Central memory CD8-positive, alpha-beta T cell (primary cell): ENCODE measurements at places on chromosomes 1 and 21.

- DNase-seq: no peak
Observed at GRCh38 chr21:26965907-26966581, 844 bp downstream of the ADAMTS5 start.

DNA sequence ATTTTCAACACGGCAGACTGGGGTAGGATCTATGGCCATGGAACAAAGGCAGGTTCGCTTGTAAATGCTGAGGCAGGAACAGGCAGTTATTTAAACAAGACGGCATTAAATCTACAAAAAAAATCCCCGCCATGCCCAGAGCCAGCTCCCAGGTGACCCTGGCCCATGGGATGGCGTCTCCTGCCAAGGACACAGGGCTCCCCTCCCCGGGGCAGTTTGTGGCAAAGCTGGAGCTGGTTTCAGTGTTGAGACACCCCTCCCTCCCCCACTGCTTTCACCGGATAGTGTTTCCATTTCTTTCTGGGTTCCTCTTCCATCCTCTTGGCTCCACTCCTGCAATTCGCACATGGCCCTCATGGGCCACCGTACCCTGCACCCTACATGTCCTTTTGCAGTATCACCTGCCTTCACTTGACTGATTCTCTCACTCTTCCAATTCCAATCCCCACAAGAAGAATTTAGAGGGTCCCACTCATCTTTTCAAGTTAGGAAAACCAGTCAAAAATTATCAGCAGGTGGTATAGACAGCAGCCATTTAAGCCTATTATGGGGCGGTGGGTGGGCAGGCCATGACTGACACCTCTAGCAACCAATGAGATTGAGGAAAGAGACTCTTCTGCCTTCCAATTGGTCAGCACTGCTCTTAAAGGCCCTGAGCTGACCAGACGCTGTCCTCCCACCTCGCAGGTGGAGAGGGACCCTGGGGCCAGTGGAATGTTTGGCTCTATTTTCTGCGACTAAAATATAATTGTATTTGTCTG is 52.0 kb downstream of the OLIG1 start:
- DNase-seq: no peak

GRCh38 chr21:45872902-45873301 is 108.7 kb upstream of the COL6A1 start:
- no peak for DNase-seq

DNA sequence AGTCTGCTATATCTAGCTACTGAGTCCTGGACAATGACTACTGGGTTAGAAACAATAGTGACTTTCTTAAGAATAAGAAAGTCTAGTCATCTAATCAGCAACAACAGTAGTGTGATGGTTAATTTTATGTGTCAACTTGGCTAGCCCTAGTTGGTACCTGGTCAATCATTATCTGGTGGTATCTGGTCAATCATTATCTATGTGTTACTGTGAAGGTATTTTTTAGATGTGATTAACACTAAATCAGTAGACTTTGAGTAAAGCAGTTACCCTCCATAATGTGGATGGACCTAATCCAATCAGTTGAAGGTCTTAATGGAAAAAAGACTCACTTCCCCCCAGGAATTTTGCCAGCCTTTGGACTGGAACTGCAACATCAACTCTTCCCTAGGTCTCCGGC is 312.6 kb downstream of the SIPA1L2 start:
- DNase-seq: no peak

DNA sequence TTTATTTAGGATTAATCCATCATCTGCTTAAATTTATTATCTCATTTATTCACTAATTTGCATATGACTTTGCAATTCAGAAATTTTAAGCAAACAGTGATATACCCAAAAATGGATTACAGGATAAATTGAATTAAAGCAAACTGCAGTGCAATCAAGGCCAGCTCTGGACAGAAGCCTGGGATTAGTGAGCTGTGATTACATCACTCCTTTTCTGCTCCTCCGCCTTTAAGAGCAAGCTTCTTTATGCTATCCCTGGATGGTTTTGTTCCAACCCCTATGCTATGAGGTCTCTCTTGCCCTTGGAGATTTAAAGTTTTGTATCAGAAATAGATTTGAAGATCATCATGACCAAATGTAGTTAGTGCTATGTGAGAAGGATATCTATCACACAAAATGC is 32.6 kb downstream of the GPR52 start:
- no peak for DNase-seq

DNA sequence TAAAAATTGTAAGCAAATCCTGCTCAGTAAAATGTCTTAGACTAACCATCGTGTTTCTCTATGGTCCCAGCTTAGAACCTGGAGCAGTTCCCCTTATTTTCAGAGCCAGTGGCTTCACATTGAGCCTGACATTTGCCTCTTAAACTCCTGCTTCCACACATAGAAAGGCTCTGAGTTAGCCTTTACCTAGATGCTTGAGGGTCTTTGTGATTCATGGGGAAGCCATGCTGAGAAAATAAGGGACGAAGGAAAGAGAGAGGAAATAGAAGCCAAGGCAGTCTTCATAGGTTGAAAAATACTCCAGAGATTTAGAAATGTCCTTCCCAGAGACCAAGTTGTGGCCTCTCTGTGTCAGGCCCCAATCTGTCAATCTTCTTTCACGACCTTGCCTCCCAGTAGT is 16.1 kb upstream of the RBBP5 start:
- no peak for DNase-seq
